ENCODE measurements at places on chromosomes 12 and 14.
A peak's percentile ranks its signal among the peaks of the same experiment; 100 is the strongest.

DNA sequence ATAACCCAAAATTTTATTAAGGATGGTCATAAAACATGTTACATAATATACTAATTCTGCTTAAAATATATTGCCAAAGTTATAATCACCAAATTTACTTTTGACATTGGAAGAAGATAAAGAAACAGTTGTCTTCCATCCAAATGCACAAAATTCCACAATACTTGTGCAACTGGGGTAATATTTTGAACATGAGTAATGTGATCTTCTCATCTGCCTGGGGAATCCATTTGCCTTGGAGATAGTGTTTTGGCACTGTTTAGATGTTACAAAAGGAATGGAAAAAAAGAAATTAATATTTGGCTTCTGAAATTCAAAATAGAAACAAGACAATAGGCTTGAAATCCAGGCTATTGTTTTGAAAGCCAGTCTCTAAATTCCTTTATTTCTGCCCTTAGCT is 9.1 kb downstream of the GPR19 start:
- no peak for DNase-seq

DNA sequence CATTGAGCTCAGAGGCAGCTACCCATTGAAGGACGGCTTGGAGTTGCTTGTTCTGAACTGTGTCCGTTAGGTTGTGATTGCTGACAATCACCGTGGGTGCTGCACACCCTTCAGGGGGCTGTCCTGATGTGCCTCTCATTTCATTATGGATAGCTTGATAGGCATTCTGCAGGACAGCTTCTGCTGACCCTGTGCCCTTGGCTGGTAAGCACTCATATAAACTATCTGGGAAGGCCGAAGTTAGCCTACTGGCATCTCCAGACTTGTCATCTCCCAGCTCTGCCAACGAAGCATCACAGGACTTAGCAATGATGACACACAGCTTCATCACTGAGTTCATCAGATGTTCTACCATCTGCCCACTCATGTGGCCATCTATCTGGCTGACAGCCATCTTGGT is 22.3 kb downstream of the AKAP3 start:
- DNase-seq = no peak

- DNase-seq = no peak
These were observed 6.9 kb upstream of the TSPAN8 start for GRCh38 chr12:71164568-71165197.

- DNase-seq = no peak
These were observed 6.5 kb upstream of the PPFIBP1 start for GRCh38 chr12:27517546-27517945.

- DNase-seq = peak; percentile 51
These were observed 12.9 kb upstream of the TUBA1A start for GRCh38 chr12:49201595-49202295.

- DNase-seq = no peak
These were observed 1.8 kb upstream of the GNS start for GRCh38 chr12:64760808-64761573.

DNA sequence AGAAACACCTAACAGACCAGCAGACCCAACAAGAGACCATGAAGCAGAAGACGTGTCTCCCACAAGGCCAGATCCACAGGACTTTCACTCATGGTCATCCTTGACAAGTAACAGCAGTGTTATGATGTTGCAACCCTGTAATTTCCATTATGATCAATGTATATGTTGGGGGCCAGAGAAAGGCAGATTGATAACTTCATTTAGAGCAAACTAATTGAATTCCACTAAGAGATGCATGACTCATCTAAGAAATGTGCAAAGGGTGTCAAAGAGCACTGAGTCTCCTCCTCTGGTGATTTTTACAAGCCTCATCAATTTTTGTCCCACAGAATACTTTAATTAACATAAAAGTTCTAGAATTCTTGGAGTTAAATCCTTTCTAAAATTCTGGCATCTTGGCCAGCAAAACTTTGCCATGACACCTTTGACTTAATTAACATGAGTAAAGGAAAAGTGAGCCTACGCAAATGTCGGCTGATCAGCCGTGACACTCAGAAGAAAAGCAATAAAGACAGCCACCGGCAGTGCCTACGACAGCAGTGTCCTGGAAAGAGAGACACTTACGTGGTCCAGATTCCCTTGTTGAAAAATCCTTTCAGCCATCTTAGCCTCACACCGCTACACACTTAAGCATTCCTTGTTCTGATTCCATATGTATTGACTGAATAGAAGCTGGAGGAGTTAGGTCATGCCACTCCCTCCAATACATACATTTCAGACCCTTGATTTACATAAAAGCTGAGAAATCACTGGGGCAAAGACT is 370.2 kb upstream of the CCDC196 start:
- DNase-seq = no peak

GRCh38 chr14:67875175-67876006 is 55.8 kb downstream of the RAD51B start:
- no peak for DNase-seq

DNA sequence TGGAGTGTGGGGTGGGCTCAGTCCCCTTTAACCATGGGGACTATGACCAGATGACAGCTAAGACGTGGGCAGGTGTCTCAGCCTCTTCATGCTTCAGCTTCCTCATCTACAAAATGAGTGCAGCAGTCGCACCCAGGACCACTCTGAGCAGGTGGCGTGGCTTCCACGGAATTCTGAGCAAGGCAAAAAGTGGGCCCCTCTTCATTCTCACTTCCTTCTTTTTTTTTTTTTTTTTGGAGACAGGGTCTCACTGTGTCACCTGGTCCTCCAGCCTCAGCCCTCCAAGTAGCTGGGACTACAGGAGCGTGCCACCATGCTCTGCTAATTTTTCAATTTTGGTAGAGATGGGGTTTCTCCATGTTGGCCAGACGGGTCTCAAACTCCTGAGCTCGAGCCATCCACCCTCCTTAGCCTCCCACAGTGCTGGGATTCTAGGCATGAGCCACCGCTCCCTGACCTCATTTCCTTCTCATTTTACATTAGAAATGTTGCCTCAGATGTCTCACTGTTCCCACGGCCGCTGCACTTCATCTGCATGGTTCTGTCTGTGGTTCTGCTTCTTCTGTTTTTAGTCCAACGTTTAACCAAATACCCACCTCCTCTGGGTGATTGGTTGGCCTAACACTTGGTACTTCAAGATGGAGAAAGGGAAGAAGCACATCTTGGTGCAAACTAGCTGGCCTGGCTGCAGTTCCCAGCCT is 41.3 kb upstream of the BCL7A start:
- no peak for DNase-seq

DNA sequence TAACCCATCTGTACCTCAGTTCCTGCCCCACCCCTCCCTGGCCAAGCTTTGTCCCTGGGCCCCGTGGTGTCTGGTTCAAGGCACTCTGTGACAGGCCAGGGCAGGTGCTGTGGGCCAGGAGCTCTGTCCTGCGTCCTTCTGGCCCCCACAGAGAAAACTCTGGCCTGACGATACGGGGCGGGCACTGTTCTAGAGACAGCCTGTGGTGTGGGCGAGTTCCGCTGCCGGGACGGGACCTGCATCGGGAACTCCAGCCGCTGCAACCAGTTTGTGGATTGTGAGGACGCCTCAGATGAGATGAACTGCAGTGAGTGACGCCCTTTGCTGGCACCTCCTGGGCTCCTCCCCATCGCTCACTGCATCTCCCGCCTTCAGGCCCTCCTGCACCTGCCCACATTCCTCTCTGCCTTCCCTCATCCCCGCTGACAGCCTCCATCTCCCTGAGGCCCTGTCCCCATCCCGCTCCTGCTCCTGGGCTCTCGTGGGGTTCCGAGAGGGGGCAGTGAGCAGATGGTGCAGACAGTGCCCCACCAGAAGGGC is 22.8 kb upstream of the NXPH4 start:
- no peak for DNase-seq

DNA sequence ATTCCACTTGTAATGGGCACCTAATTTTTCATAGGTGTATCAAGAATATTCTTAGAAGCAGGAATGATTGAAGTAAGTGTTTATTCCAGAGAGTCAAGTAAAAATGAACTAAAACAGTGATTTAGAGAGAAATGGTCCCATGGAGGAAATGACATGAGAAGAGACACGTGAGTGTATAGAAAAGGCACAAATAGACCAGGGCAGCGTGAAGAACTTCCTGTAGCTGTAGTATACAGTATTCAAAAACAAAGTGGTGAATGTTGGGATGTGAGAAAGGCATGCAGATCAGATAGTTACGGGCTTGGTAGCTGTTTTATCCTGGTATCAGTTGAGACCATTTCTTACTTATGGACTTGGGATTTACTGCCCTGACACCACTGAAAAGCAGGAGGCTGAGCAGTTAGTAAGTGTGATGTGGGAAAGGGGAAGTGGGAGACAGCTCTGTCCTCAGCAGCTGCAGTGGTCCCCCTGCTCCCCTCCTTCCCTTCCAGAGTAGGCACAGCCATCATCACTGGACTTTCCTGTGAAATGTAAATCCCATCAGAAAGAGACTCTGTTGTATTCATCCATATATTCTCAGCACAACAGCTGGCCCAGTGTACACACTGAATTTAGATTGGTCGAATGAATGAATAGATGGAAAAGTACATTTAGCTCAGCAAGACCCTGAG is 16.8 kb upstream of the TESPA1 start:
- no peak for DNase-seq

GRCh38 chr14:65854215-65854614 is 441.7 kb downstream of the FUT8 start:
- no peak for DNase-seq

GRCh38 chr14:91232052-91232451 is 12.5 kb downstream of the GPR68 start:
- DNase-seq = no peak

DNA sequence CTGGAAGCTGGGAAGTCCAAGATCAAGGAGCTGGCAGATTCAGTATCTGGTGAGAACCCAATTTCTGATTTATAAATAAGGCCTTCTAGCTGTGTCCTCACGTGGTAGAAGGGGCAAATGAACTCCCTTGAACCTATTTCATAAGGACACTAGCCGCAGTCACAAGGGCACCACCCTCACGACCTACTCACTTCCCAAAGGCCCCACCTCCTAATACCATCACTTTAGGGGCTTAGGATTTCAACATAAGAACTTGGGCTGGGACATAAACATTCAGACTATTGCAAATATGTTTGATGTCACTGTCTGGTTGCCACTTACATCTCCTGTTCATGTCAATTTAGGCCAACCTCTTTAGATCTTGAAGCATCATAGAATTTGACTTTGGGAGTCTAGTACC is 10.8 kb upstream of the CNIH1 start:
- no peak for DNase-seq

DNA sequence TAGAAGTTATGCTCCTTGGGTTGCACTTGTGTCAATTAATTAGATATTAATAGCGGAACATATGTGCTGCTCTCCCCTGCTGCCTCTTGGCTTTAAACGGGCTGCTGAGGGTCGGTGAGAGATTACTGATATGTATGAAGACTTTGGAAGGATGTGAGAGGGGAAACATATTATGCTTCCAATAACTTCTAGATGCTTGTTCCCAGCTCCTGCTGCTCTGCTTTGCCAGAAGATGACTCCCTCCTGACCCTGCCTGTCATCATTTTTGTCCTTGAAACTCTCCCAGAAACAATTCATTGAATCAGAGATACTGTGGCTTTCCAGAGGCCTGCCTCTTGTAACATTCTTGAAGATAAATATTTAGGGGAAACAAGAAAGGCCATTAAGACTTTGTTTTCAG is 300.1 kb upstream of the STXBP6 start:
- no peak for DNase-seq

GRCh38 chr14:92325835-92326234 is 2.9 kb downstream of the SLC24A4 start:
- DNase-seq = no peak

DNA sequence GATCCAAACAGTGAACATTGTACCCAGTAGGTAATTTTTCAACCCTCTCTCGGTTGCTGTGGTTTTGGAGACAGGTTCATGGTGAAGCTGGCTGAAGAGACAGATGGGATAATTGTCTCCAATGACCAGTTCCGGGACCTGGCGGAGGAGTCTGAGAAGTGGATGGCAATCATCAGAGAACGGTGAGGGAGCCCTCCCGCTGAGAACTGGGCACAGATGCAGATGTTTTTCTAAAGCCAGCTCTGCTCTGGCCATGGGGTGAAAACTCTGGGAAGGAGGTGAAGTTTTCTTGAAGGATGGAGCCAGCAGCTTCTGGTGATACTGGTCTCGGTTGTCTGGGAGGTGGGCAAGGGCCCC is 6.2 kb downstream of the KHNYN start:
- DNase-seq = no peak

DNA sequence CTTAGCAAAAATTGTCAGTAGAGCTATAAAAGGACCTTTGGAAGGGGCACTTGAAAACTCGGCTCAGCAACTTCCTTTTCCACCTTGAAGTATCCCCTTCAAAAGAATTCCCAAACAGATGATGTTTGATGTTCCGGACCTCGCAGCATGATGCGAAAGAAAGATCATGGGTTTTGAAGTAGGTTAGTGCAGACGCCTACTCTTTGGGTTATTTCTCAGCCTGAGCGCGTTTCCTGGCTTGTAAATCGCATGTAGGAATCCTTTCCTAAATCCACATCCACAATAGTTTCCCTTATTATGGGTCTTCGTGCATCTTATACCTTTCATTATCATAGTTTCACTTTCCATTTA is 584 bp upstream of the NEDD1 start:
- DNase-seq = no peak

- no peak for DNase-seq
These were observed 13.4 kb upstream of the NAV3 start for GRCh38 chr12:77817276-77817675.

GRCh38 chr12:21073822-21074460 is 57.1 kb upstream of the SLCO1B1 start:
- peak; percentile 39 for DNase-seq

GRCh38 chr14:50061664-50062437 is 54.5 kb downstream of the VCPKMT start:
- DNase-seq = no peak

DNA sequence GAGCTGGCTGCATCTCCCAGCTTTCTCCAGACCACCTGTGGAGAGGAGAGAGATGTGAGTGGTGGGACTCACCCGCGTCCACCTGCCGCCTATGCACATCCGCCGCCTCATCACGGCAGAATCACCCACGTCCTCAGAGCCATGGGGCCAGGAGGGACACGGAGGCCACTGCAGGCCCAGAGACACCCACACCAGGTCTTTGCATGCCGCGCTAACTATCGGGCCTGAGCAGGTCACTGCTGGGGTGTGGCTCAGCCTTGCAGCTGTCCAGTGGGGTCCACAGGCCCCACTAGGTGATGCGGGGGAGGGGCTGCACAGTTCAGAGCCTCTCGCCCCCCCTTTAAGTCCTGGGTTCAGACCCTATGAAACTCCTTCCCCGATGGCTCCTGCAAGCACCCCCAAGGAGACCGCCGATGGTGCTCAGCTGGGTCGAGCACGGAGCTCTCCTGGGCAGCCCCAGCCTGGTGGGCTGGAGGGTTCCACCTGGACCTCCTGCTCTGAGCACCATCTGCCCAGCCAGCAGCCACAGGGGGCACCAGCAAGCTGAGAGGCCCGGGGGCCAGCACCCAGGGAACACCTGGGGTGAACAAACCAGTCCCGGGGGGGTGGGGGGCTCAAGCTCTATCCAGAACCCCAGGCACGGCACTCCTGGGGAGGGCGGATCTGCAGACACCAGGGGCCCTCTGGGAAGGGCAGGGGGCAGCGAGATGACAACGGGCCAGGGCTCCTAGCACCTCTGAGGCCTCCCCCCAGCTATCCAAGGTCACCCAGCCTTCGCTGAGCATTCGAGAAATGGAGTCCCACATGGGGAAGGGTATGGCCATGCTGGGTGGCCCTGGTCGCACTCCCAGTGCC is 34.3 kb downstream of the CCNK start:
- peak; percentile 27 for DNase-seq
